ENCODE measurements at places on chromosomes 11 and 22.

- DNase-seq = no peak
These were observed 301.8 kb upstream of the FAT3 start for GRCh38 chr11:91922846-91923245.

GRCh38 chr11:7612661-7613393, 60.5 kb downstream of the CYB5R2 start:
- DNase-seq = no peak

GRCh38 chr22:42577623-42578240, 24.0 kb downstream of the SERHL2 start:
- no peak for DNase-seq

- no peak for DNase-seq
These were observed 69.0 kb upstream of the ZBED5 start for GRCh38 chr11:10926801-10927211.

- no peak for DNase-seq
These were observed 7.8 kb upstream of the DUSP18 start for GRCh38 chr22:30675436-30675835.
